ENCODE measurements at places on chromosomes 2 and 18. TPM values are rescaled to one million over a fixed set of nuclear protein-coding genes. Genes with fewer than 3 reads are reported as not detected.

The KLF7 gene
- total RNA-seq, result 18.3 TPM

The UBE2E3 gene
- 70.0 TPM for total RNA-seq

The TCF4 gene
- 1.3 TPM for total RNA-seq

The UCN gene
- total RNA-seq, result 1.6 TPM

The SLC8A1 gene
- total RNA-seq, result 0.40 TPM
